ENCODE measurements at places on chromosomes 5 and 9.

DNA sequence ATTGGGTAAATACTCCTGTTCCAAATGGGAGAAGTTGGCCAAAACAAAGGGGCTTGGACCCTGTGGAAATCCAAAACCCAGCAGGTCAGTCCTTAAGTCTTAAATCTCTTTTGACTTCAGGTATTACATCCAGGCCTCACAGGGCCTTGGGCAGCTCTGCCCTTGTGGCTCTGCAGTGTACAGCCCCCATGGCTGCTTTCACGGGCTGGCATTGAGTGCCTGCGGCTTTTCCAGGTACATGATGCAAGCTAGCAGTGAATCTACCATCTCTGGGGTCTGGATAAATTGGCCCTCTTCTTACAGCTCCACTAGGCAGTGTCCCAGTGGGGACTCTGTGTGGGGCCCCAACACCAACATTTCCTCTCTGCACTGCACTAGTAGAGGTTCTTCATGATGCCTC is 308.5 kb upstream of the ARRDC3 start:
- no peak for DNase-seq

DNA sequence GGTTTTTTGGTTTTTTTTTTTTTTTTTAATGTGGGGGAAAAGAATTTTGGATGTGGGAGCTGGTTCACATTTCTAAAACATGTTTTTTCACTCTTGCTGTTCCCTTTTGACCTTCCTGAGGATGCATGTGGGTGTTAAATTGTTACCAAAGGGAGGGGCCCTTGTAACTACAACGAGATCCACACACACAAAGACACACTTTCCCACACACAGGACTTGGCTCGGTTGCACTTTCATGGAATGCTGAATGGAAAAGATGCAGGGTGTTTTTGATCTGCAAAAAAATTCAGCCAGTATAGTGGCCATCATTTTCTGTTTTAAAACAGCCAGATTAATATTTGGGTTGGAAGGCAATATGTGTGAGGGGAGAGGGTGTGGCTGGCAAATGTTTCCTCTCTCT is 576.9 kb downstream of the EBF1 start:
- no peak for DNase-seq

DNA sequence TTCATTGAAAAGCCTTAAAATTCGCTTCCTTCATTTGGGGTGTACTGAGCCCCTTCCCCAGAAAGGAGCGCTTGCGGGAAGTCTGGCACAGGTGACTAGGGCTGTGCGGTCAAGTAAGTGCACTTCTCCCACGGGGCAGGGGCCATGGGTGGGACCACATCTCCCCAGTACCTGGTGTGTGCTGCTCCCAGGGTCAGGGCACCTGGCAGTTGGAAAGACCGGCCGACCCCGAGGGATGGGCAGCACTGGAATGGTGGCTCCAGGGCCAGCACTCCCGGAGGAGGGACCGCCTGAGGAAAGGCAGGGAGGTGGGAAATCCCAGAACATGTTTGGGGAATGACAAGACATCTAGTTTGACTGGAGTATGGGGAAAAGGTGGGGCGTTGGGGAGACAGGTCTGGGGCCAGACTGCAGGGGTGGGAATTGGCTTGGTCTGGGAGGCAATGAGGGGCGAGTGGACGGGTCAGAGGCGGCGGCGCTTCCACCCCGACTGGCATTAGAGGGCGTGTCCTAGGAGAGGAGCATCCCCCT is 727 bp upstream of the GLIPR2 start:
- no peak for DNase-seq

- no peak for DNase-seq
Observed at GRCh38 chr5:5645891-5646290, 223.4 kb downstream of the ICE1 start.

DNA sequence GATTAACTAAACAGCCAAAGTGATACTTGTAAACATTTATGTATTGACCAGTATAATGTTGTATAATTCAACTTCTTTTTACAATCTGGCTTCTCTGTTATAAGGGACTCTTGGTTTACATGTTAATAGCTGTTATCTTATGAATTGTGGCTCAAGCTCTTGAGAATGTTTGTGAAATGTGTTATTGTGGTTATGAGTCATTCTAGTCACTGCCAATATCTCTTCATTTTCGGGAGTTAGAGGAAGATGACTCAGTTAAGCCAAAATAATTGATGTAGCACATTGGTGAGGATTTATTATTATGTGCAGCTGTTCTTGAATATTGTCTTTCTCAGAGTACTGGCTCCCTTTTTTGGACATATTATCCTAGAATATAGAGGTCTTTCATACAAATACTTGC is 655.2 kb upstream of the RIOK2 start:
- no peak for DNase-seq

- no peak for DNase-seq
Observed at GRCh38 chr5:151007430-151008209, 12.8 kb upstream of the GPX3 start.

DNA sequence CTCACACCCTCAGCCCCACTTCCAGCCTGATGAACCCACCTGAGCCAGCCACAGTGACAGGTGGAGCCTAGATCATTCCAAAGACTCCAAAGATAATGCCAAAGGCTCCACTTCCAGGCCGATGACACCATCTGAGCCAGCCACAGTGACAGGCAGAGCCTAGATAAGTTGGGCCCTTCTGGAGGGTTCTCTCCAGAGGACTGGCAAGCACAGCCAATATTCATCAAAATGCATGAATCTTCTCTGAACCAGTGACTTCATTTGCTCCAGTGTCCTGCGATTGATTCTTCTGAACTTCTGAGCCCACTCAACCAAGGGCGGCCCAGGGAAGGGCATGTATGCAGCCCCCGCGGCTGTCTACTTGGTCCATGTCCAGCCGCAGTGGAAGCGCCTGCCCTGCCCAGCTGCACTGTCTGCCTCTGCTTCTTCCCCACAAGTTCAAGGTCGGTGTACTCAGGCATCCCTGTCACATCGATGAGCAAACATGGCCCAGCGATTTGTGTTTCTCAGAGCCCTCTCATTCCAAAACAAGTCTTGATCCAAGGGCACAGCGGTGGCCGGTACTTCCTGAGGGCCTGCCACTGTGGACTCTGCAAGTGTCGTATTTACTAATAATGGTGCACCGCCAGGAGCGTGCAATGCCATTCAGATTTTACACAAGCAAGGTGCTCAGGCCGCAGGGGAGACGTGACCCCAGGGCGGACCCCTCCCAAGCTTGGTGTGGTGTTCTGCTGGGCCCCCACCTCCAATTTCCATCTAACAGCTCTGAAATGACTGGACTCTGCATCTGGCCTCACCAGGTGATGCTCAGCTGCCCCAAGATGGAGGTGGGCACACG is 107.0 kb downstream of the VAV2 start:
- DNase-seq: no peak

DNA sequence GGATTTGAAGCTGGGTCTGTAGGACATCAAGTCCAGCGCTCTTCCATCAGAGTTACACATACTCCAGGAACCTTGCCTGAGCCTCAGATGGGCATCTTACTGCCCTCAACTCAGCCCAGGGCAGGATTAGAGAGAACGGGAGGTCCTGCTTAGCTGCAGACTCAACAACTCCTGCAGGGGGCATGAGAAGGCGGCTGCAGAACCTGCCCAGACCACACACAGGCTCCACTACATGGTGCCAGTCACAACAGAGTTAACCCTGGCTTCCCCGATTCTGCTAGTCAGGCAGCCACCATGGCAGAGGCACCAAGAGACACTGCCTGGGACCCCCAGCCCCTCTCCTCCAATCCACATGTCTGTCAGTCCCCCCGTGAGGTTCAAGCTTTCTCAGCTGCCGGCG is 23.9 kb upstream of the CPLX2 start:
- no peak for DNase-seq

GRCh38 chr5:171476701-171477100 is 57.3 kb downstream of the FGF18 start:
- no peak for DNase-seq

DNA sequence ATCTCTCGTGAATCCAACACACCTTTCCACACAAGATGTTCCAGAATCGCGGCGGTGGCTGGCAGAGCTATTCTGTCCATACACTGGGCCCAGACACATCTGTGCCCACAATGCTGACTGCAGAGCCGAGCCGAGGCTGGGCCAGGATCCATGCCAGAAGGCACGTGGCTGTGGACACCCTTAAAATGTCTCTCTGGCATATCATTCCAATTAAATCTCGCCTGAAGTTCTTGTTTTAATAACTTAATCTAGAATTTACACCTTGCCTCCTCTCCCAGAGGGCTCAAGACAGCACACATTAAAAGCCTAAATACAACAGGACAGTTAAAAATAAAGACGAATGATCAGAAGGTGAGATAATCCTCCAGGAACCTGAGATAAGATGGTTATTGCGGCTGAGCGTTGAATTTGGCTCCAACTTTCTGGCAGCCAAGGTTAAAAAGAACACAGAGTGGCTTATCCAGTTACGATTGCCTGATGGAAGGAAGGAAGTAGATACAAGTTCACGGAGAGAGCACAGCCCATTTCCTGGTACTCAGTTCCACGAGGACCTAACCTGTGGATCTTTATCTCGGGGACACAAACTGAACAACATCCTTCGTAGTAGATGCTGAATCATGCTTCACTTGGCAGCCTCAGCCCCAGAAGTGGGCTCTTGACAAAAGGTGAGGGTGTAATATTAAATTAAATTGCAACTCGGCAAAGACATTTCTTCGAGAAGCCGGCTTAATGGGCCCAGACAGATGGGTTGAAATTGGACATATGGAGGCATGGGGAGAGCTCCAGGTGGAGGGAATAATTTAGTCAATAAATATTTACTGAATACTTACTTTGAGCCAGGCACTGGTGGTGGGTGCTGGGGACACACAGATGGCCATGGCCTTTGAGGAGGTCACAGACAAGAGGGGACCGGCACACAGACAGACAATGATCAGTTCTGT is 86.0 kb upstream of the TBC1D2 start:
- DNase-seq: no peak

GRCh38 chr5:60243713-60244112 is 350.2 kb upstream of the PDE4D start:
- DNase-seq: no peak

GRCh38 chr9:89961616-89962341 is 357.0 kb downstream of the GADD45G start:
- peak; percentile 64 for DNase-seq

DNA sequence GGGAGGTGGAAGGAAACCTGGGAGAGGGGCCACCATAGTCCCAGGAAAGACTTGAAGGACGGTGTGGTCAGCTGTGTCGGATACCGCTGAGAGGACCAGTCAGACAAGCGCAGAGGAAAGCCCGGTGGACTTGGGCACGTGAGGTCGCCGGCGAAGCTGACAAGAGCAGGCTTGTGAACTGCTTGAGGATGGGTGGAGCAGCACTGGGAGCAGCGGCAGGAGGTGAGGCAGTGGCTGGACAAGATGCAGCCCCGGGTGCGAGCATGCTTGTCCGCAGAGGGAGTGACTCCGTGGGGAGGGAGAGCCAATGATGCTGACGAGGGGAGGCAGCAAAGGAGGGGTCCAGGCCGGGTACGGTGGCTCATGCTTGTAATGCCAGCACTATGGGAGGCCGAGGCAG is 18.3 kb upstream of the CD74 start:
- DNase-seq: no peak

DNA sequence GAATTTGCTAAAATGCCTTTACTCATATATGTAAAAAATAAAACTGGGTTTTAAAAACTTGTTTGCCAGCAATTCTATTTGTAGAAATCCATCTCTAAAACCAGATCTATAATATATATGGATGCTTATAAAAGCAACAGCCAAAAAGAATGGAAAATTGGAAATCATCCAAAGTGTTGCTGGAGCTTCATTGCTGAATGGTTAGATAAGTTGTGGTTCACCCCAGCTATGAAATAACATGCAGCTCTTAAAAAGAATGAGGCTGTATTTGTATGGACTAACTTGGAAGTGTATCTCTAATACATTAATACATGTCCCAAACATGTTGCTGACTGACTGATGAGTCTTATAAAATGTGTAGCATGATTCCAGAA is 76.2 kb downstream of the STK10 start:
- DNase-seq: no peak

GRCh38 chr9:8477450-8477849 is 677.9 kb upstream of the DMAC1 start:
- DNase-seq: no peak

DNA sequence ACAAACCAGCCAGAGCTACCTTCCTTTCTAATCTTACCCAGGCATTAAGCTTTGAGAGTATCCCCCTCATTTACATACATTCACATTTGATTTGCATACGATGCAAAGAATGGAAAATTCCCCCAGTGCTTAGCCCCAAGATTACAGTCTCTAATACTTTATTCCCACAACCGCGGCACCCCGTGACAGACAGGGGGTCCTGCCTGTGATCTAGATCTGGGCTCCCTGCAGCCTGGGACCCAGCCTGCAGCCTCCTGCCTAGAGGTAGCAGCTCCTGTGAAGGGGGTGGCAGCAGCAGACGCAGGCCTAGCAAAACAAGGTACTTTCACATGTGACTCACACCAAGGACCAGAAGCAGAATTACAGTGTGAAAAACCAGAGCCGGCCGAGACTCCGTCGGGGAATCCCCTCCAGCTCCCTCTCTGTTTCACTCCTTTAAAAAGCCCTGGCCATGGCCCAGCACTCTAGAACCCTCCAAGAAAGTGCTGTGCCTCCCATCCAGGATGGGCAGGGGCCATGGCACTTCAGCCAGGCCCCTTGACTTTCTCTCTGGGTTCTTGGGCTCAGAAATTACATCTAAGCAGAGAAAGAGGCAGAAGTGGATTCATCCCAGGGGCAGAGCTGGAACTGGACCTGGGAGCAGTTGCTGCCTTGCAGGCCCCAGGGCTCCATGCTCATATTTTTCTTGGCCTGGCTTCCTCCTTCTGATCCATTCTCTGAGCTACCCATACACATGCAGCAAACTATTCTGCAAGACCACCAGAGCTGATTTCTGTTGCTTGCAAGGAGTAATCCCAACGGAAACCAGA is 14.0 kb upstream of the TCF7 start:
- no peak for DNase-seq

GRCh38 chr9:120544441-120544840 is 35.5 kb downstream of the CDK5RAP2 start:
- no peak for DNase-seq

DNA sequence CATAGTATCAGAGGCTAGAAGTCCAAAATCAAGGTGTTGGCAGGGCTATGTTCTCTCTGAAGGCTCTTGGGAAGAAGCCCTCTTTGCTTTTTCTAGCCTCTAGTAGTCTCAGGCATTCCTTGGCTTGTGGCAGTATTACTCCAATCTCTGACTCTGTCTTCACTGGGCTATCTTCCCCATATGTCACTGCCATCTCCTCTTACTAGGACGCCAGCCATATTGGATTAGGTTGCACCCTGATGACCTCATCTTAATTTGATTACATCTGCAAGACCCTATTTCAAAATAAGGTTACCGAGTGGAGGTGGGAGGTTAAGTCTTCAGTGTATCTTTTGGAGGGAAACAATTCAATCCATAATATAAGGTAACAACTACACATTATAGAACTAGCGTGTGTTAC is 21.3 kb upstream of the EBF1 start:
- DNase-seq: no peak

- no peak for DNase-seq
Observed at GRCh38 chr5:14414007-14414406, 167.6 kb upstream of the OTULINL start.

DNA sequence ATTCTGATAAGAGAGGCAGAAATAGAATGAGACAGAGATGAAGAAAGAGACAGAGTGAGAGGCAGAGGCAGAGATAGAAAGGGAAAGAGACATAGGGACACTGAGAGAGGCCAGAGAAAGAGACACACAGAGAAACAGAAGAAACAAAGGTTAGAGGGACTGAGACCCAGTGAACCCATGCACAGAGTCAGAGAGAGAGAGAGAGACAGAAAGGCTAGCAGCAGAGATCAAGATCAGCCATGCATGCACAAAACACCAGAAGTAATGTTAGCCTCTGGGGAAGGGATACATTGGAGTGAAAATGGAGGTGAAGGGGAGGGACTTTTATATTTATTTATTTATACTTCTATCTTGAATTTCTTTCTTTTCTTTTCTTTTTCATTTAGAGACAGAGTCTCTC is 14.1 kb upstream of the SPARC start:
- no peak for DNase-seq

GRCh38 chr5:172568308-172568910 is 72.7 kb upstream of the NEURL1B start:
- no peak for DNase-seq
